T-helper 2 cell treated with Interferon-gamma antibody and Interleukin-4, amounts not matched to agents 100 ng/mL and 5 ng/mL, for 36 hours (primary cell): ENCODE measurements at places on chromosomes 11 and 22. TPM values are rescaled to one million over a fixed set of nuclear protein-coding genes. Genes with fewer than 3 reads are reported as not detected.

Gene PACSIN3
- total RNA-seq: 5.7 and 5.9 TPM in 2 replicates

Gene LRP5
- total RNA-seq: 11.1 and 12.5 TPM in 2 replicates

Gene OR5P2
- total RNA-seq: not detected in 2 replicates

Gene SERPIND1
- not detected in 2 replicates for total RNA-seq

Gene LRRC4C
- not detected in 2 replicates for total RNA-seq

Gene CCDC73
- 0.11 and 0.23 TPM in 2 replicates for total RNA-seq

Gene TSPAN32
- total RNA-seq: 52.3 and 54.2 TPM in 2 replicates

Gene C11orf97
- not detected in 2 replicates for total RNA-seq

Gene RBMXL2
- total RNA-seq: 0.09 TPM in 1 of 2 replicates, not detected in the other

Gene OR52A1
- not detected in 2 replicates for total RNA-seq

Gene JAML
- total RNA-seq: 73.7 and 78.9 TPM in 2 replicates

Gene SCGB1A1
- not detected in 2 replicates for total RNA-seq

Gene KRTAP5-2
- total RNA-seq: not detected in 2 replicates

Gene SHANK2
- not detected in 2 replicates for total RNA-seq

Gene TMEM132A
- 0.30 and 0.48 TPM in 2 replicates for total RNA-seq

Gene ACTN3
- total RNA-seq: 0.05 TPM in 2 replicates

Gene OR5AN1
- total RNA-seq: not detected in 2 replicates
